Fibroblast of lung (primary cell): ENCODE measurements at places on chromosomes 2 and 18. TPM values are rescaled to one million over a fixed set of nuclear protein-coding genes. Genes with fewer than 3 reads are reported as not detected.

The LAMA1 gene
- 5.8 and 24.9 TPM in 2 replicates for total RNA-seq

The OSR1 gene
- total RNA-seq, result 13.4 and 17.7 TPM in 2 replicates

The HOXD12 gene
- not detected in 2 replicates for total RNA-seq

The TAF1B gene
- total RNA-seq, result 19.8 and 32.9 TPM in 2 replicates

The GRP gene
- not detected in 2 replicates for total RNA-seq

The ANO7 gene
- total RNA-seq, result 0.26 and 0.50 TPM in 2 replicates

- peak; percentile 80 for DNase-seq
Observed at GRCh38 chr2:96408616-96409015, 73.0 kb downstream of the NCAPH start.

DNA sequence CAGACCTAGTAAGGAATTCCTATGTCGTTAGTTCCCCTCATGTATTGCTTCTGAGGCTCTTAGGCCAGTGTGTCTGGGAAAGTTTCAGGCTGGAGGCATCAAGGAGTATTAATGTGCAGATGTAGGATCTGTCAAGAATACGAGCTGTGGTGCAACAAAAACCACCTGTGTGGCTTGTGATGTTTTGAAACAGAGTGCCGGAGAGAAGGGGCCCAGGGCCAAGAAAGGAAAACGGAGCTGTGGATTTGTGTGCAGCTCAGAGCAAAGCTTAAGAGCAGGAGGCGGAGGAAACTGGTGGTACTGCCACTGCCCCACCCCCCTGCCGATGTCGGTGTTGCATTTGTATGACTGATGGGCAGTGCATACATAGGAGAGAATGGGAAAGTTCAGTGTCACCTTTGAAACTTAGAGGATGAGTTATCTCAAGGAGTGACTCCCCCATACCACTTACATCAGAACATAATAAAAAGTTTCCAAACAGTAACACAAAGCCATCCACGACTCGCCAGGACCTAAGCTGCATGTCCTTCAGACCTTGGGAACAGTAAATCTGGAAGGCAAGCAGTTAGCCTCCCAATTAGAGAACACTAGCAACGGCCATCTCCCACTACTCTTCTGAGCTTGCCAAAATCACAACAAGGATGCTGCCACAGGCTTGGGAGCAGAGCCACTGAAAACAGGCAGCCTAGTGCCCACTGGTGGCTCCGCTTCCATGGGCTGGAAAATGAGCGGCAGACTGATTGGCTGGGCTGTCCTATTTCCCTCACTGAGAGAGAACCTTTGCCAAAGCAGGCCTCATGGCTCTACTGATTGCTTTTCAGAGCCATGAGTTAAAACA is 152.7 kb upstream of the NT5C1B start:
- DNase-seq, result peak; percentile 96

- no peak for DNase-seq
Observed at GRCh38 chr18:59385191-59385590, 26.1 kb upstream of the LMAN1 start.

DNA sequence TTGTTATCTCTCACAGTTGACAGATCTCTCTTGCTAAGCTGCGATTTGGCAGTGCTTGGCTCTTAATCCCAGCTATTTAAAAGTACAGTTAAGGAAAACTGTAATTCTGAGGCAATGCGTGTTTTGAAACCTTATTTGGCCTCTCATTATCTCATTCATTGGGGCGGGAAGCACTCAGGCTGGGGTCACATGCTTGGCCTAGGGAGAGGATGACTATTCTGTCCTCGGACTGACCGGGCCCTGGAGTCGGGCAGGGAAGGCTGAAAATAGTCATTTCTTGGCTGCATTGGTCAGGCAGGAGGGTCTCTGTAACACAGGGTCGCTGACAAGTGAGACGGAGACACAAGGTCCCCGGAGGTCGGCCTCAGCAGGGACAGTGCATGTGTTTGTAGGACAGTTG is 20.2 kb upstream of the EMILIN2 start:
- DNase-seq, result peak; percentile 53

DNA sequence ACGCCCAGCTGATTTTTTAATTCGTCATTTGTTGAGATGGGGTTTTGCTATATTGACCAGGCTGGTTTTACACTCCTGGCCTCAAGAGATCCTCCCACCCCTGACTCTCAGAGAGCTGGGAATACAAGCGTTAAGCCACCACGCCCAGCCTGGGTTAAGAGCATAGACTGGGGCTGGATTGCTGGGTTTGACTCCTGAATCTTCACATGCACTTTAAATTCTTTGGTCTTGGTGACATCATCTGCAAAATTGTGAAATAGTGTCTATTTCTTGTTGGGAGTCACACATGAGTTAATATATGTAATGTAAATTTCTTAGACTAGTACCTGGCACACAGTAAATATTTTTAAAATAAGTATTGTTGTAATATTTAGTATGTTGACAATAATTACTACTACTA is 257.4 kb downstream of the DOK6 start:
- peak; percentile 6 for DNase-seq

DNA sequence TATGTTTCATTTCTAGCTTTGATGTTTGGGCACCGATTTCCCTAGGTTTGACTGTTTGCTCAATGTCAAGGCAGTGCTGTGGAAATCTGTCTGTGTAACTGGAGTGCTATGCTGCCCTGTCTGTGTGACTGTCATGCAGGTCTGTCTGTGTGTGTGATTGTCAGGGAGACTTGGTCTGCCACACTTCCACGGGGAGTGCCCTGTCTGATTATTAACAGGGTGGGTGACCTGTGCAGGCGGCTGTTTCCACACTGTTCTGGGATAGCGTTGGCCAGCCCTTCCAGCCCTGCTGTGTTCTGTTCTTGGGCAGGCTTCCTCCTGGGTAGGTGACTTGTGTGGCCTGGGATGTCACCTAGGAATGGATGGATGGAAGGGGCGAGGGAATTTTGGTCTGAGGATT is 85.3 kb downstream of the FHOD3 start:
- no peak for DNase-seq

- DNase-seq, result no peak
Observed at GRCh38 chr2:48826986-48827385, 71.5 kb upstream of the LHCGR start.

- DNase-seq, result peak; percentile 88
Observed at GRCh38 chr2:188293601-188294351, 2.1 kb downstream of the GULP1 start.

GRCh38 chr2:124121106-124121505 is 96.0 kb downstream of the CNTNAP5 start:
- DNase-seq, result no peak

DNA sequence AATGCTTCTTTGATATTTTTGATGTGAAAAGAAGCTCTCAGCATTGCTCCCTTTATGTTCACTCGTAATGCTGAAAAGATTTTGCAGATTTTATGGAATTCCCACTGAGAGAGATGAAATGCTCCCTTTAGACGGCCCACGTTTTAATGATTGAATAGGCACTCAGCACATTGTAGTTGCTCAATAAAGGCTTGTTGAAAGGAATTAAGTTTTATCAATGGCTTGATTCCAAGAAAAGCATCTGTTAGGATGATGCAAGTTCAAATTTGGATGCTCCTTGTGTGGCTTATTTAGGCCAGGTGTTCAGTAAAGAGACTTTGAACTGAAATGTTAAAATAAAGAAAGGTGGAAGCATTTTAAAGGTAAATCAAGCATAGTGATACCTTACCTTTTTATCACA is 725.1 kb downstream of the EPHA4 start:
- no peak for DNase-seq

GRCh38 chr2:190529486-190530247 is 4.9 kb downstream of the NEMP2 start:
- DNase-seq, result peak; percentile 24

GRCh38 chr2:20519309-20519708 is 72.4 kb downstream of the RHOB start:
- DNase-seq, result no peak

DNA sequence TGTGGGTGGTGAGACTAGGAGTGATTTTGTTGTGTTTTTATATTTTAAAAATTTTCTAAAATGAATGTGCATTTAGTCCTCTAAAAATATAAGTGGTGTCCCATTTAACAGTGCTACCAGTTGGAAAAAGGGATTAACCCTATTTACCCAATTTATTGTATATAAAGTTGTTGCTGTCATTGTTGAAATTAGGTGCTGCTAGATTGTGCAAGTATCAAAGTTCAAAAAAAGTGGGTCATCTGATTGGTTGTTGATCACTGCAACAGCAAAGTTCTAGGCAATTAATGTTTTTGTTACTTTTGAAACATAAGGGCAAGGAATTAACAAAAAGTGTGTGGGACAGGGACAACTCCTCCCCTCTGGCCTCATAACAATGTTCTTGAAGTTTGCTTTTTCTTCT is 40.6 kb downstream of the ADNP2 start:
- no peak for DNase-seq

- DNase-seq, result peak; percentile 96
Observed at GRCh38 chr18:71529703-71530303, 1014.3 kb downstream of the CBLN2 start.
